CD4-positive, alpha-beta T cell treated with Interleukin-17A for 4 hours (primary cell): ENCODE measurements at places on chromosomes 6 and 20.
A peak's percentile ranks its signal among the peaks of the same experiment; 100 is the strongest.

DNA sequence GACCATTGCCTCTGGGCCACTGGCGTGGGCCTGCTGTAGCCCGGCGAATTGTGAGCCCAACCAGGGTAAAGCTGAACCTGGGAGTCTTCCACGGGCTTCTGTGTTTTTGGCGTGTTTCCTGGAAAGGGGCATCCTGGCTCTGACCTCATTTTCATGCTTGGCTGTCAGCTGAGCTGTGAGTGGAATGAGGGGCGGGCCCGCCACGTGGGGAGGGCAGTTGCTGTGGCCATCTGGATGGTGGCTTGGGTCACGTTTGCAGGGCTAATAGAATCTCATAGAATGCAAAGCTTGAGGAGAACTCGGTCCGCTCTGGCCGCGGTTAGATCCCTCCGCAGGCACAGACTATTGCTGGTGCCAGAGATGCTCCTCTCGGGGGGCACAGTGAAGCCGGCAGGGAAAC is 263.0 kb downstream of the SMOC2 start:
- DNase-seq = no peak

- DNase-seq = no peak
Measured at GRCh38 chr20:4787820-4788219, 66.1 kb downstream of the PRND start.

DNA sequence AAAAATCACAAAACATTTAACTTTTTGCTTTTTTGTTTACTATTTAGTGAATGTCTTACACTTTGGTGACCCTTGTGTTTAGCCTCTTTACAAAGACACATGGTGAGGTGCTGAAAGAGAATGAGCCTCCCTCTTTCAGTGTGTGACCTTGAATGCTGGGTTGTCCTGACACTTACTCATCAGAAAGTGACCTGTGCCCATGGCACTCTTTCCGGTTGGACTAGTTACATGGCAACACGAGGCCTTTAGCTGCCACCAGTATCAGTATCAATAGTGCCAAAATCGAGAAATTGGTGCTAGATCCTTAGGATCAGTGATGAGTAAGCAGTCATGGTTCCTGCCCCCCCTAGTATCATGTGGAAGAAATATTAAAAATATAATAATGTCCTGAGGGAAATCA is 1.7 kb upstream of the RPL7L1 start:
- DNase-seq = no peak

- DNase-seq = no peak
Measured at GRCh38 chr6:153927867-153928266, 111.2 kb upstream of the OPRM1 start.

DNA sequence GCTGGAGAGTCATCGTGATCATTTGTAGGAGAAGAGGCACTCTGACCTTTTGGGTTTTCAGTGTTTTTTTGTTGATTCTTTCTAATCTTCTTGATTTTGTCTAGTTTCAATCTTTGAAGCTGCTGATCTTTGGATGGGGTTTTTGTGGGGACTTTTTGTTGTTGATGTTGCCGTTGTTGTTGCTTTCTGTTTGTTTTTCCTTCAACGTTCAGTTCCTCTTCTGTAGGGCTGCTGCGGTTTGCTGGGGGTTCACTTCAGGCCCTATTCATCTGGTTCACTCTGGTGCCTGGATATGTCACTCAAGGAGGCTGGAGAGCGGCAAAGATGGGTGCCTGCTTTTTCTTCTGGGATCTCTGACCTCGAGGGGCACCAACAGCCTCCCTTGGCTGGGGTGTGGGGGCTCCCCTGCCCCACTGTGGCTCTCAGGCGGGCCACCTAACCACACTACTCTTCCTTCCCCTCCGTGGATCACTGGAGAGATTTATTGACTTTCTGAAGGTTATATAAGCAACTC is 21.5 kb upstream of the TMEM244 start:
- DNase-seq = no peak

- peak; percentile 22 for DNase-seq
Measured at GRCh38 chr6:152642578-152643375, 5.6 kb upstream of the SYNE1 start.

GRCh38 chr20:39829256-39829655 is 859.8 kb downstream of the MAFB start:
- no peak for DNase-seq

DNA sequence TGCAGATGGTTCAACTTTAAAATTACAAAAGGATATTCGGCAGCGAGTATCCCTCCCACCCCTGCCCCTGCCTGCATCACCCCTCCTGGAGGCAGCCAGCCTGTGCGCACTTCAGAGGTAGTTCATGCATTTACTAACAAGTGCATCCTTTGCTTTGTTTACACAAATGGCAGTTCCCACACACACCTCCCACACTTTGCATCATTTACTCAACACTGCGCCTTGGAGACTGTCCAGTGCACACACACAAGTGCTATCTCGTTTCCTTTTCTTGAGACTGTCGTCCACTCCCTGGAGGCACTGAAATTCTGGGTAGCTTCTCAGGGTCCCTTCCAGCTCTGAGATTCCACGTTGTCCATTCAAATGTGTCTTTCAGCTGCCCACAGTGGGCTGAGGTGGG is 53.1 kb upstream of the VSX1 start:
- no peak for DNase-seq

DNA sequence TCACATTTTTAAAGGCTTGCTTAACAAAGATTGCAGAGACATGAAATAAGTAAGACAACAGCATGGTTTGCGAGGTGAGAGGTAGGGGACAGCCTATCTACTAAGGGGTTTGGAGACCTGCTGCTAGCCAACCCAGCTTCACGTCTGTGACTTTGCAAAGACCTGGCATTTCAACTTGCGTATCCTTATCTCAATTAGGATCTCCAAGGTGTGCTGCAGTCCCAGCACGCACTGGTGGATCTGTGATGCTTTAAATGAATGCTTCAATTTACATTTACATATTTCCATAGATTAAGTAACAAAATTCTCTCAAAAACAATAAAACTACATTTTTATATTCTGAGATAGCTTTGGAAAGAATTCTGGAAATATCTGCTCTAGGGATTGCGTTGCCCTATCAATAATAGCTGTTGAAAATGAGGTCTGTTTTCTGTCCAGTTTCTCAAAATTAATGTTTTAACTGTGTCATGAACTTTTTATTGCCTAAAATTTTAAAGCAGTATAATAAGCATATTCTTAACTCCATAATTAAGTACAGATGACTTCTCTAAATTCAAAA is 124.4 kb upstream of the EDN1 start:
- no peak for DNase-seq

DNA sequence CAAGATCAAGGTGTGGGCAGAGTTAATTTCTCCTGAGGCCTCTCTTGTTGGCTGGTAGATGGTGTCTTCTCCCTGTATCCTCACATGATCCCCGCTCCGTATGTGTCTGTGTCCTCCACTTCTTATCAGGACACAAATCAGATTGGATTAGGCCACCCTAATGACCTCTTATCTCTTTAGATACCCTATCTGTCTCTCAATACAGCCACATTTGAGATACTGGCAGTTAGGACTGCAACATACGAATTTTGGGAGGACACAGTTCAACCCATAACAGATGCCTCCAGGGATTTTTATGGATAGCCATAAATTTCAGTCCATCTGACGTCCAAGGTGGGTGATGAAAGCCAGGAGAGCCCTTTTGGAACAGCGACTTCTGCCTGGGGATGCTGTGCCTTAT is 369.0 kb downstream of the NRN1 start:
- DNase-seq = no peak

DNA sequence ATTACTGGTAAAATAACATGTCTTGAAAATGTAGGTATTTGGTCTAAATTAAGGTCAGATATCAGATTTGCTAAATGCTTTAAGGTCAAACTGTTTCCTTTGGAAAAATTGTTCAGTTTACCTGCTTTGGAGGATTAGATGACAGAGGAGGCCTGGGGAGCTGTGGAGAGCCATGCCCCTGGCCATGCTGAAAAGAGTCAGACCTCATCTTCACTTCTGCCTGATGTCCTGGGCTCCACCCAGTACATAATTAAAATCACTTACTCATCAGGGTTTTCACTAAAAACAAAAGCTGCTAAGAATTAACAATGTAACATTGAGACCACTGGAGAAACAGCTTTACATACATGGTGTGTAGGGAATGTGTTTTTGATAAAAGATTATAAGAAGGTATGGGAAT is 60.8 kb upstream of the UNC93A start:
- no peak for DNase-seq

- no peak for DNase-seq
Measured at GRCh38 chr6:35287671-35288396, 9.8 kb upstream of the DEF6 start.

- no peak for DNase-seq
Measured at GRCh38 chr6:111291336-111292259, 191.4 kb downstream of the REV3L start.

GRCh38 chr6:113920663-113921267 is 50.2 kb downstream of the HDAC2 start:
- DNase-seq = no peak
